HepG2 (cell line): ENCODE measurements at places on chromosomes 3 and 15. TPM values are rescaled to one million over a fixed set of nuclear protein-coding genes. Genes with fewer than 3 reads are reported as not detected.

The DNAH12 gene
- 0.04 and 0.11 TPM in 2 replicates for total RNA-seq

The CFAP161 gene
- total RNA-seq = not detected in 2 replicates

The CELSR3 gene
- 3.2 and 5.4 TPM in 2 replicates for total RNA-seq

The RNF13 gene
- total RNA-seq = 28.1 and 46.0 TPM in 2 replicates

The INTS14 gene
- 52.0 and 57.8 TPM in 2 replicates for total RNA-seq

The POPDC2 gene
- total RNA-seq = 0.18 TPM in 1 of 2 replicates, not detected in the other

The AAGAB gene
- total RNA-seq = 34.9 and 52.3 TPM in 2 replicates

The AMIGO3 gene
- 0.35 TPM in 1 of 2 replicates, not detected in the other for total RNA-seq

The FHIT gene
- 4.0 and 4.1 TPM in 2 replicates for total RNA-seq

The APOD gene
- total RNA-seq = not detected in 2 replicates

The TSC22D2 gene
- total RNA-seq = 8.2 and 11.5 TPM in 2 replicates

The CTXN2 gene
- not detected in 2 replicates for total RNA-seq

The FBXW12 gene
- not detected in 2 replicates for total RNA-seq

The LYZL4 gene
- not detected in 2 replicates for total RNA-seq

The NOX5 gene
- total RNA-seq = not detected in 2 replicates

The PLAAT1 gene
- total RNA-seq = not detected in 2 replicates

The ERICH6 gene
- total RNA-seq = not detected in 2 replicates
